CD4-positive, alpha-beta T cell treated with Interleukin-12 subunit alpha and Interleukin-12 subunit beta, for 1 hour (primary cell): ENCODE measurements at places on chromosomes 11 and 22.

GRCh38 chr11:113839842-113840241 lies 35.5 kb downstream of the USP28 start:
- no peak for DNase-seq

DNA sequence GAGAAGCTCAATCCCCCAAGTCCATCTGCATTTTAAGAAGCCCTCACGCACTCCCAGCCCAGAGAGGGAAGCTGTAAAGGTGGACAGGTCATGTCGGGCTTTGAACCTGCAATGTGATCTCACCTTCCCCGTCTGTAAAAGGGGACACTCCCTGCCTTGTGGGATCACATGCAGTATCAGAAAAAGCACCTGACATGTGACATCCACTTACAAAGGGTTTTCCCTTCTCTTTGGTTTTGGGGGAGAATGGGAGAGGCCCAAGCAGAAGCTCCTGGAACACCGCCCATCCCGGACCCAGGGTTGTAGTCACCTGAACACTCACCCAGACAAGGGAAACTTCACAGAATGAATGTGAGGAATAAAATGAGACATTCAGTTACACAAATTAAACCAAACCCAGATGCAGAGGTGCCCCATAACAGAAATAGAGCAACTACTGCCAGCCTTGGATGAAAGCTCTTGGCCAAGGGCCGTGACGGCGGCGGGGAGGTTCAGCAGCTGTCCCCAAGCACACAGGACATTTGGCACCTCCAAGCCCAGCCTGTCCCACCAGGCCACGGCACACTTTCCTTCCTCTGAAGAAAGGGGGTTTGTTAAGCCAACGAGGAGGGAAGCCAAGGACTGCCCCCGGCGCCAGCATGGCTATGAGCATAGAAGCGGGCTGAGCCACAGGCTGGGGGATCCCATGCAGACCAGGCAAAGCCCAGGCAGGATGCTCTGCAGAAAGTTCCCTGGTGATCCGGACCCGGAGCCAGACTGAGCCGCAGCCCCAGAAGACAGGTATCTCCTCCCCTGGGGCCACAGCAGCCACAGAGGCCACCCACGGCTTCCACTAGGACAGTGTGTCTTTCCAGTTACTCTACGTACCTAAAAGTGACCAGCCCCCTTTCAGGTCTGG lies 3.8 kb downstream of the BID start:
- DNase-seq: no peak

- no peak for DNase-seq
Measured at GRCh38 chr11:102727890-102728289, 3.1 kb upstream of the MMP8 start.

DNA sequence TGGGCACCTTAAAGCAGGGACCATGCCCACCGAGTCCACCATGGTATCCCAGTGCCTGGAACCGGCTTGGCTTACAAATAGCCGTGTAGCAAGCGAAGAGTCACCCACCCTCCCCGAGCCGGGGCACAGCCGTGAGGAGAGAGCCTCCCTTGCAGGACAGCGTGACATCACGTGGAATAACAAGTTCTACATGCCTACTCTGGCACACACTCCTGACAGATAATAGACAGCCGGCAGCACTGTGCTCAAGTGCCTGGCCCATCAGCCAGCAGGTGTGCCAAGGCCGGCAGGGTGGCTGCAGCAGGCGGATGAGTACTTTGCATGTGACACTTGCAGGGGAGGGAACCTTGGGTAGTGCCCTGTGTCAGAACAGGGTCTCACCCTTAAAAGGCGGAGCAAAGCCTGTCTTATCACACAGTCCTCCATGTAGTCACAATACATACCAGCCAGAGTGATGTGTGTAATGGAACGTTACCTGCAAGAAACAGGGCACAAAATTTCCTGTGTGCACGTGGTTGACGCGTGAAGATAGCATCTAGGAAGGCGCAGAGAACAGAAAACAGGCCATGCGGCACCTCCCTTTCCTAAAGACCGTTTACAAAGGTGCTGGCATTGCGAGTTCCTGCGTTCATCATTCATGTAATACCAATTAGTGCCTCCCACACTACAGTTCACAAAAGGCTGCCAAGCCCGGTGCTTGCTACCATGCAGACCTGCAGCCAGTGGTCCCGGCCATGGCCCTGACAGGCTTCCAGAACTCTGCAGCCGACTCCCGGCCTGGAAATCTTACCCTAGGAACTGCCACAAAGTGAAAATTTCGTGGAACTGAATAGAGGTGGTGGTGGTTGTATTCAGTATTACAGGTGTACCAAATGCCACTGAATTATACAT lies 16.4 kb downstream of the TOM1 start:
- DNase-seq: no peak

DNA sequence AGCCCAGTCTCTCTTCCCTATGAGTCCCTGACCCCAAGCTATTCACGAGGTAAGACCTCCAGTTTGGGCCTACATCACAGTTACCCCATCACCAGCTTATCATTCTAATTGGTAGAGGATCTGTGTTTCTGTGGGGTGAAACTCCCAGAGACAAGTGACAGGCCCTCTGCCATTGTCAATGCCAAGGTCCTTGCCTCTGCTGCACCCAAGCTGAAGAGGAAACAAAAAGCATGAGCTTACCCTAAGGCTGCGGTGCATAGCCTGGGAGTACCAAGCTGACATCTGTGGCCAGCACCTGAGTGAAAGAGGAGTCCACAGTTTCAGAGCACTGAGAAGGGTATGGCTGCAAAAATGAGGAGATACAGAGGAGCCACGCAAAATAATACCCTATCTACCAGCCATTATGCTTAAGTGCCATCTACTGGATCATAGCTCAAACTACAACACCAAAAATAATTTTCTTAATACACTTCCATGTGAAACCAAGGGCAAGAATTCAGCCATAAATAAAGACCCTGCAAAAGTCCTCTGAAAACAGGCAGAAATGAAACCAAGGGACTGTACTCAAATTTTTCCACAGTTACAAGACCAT lies 62.3 kb upstream of the ANO5 start:
- DNase-seq: no peak

DNA sequence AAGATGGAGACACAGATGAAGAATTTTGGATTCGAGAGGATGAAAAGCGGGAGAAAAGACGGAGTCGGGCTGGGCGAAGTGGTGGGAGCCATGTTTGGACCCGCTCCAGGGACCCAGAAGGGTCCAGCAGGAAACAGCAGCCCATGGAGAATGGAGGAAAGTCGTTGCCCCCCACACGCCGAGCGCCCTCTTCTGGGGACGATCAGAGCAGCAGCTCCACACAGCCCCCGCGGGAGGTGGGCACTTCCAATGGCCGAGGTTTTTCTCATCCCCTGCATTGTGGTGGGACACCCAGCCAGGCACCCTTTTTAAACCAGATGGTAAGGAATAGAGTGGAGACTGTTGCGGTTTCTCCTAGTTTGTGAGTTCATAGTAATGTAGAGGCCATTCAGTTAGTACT lies 22.8 kb upstream of the SLC25A18 start:
- no peak for DNase-seq

- DNase-seq: no peak
Measured at GRCh38 chr22:47207846-47208554, 445.6 kb downstream of the TBC1D22A start.

DNA sequence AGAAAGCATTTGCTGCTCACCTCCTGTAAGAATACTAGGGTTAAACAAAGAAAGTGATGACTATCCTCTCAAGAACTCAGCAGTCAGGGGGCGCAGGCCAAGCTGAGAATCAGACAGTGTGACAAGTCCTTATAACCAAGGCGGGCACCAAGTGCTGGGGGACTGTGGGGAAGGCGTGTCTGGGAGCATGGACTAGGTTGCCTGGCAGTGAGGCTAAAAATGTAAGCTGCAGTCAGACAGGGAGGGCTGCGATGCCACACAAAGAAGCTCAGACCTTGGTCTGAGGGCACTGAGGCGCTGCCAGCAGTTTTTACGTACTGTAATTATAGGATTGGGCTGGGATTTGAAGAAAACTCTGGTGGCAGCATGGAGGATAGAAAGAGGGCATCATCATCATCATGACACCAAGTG lies 73.7 kb downstream of the FLI1 start:
- no peak for DNase-seq

GRCh38 chr11:43943931-43944751 lies 1.7 kb downstream of the C11orf96 start:
- DNase-seq: no peak

- DNase-seq: no peak
Measured at GRCh38 chr22:22075382-22076163, 93.0 kb upstream of the TOP3B start.

DNA sequence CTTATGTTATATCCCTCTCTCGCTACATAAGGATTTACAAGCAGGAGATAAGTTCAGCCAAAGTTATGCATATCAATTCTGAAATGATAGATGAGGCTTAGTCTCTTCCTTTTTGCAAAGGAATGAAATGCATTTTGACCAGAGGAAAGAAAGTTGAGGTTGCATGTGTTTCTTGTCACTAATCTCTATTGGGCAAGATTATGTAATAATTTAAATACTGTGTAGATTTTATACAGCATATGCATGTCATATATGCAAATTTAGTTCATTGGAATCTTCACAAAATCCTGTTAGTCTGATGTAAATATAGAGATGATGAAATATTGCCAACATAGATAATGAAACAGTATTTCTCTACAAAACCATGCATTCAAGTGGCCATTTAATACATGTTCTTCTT lies 858.7 kb upstream of the RAG2 start:
- no peak for DNase-seq

GRCh38 chr11:14342906-14343305 lies 16.1 kb downstream of the RRAS2 start:
- DNase-seq: no peak

GRCh38 chr11:63816166-63816565 lies 2.9 kb downstream of the SPINDOC start:
- DNase-seq: no peak

DNA sequence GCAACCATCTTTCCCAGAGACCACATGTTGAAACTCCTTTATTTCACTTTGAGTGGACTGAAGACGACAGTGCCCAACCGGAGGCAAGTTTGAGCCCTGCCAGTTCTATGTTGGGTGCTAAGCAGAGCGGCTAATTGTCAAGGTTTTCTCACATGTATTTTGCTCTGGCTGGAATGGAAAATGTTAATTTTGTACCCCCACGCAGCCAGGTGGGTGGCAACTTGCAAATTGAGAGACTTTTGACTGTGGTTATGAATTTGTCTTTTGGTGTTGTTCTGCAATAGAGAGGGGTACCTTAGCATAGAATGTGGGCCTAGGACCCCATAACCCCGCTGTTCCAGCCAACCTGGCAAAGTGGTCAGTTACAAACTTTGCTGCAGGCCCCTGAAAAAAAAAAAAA lies 42.5 kb upstream of the SLC5A12 start:
- DNase-seq: no peak

DNA sequence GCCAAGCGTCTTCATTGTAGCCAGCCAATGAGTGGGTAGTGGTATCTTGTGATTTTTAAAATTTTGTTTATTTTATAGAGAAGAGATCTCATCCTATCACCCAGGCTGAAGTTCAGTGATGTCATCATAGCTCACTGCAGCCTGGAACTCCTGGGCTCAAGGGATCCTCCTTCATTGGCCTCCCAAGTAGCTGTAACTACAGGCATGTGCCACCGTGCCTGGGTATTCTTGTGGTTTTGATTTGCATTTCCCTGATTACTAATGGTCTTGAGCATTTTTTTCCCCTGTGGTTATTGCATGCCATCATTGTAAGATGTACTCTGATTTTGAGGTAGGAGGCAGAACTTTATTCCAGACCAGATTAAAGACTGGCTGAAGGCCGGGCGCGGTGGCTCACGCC lies 2.4 kb upstream of the DENND6B start:
- DNase-seq: no peak

GRCh38 chr22:22009661-22010060 lies 27.1 kb upstream of the TOP3B start:
- DNase-seq: no peak

DNA sequence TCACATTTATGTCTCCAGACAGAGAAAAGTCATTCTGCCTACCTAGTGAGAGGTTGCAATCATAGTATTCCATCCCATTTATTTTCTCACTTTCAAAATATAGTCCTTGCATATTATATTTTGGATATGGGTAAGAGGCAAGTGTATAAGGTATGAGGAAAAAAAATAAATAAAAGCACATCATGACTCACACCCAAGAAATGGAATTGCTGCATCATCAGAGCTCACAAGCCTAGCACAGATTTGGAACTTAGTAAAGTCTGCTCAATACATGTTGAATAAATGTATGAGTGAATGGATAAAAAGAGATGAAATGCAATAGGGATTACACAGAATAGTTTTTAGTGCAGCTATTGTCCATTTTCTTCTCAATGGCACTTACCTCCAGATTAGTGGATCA lies 2.5 kb upstream of the OR51G1 start:
- no peak for DNase-seq

DNA sequence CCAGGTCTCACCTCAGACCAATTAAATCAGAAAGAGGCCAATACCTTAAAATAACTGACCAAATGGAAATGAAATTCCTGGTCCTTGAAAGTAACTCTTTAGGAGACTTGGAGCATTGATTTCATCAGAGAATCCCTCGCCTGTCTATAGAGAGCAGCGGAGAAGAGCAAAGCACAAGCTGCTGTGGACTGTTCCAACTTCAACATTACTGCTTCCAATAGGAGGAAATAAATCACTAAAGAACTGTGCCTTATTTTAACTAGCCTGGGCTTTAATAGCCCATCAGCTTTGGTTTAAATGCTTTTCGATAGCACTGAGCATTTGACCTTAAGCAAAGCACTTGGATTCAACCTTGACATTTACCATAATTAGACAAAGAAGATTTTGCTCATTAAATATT lies 32.0 kb upstream of the FJX1 start:
- DNase-seq: no peak

DNA sequence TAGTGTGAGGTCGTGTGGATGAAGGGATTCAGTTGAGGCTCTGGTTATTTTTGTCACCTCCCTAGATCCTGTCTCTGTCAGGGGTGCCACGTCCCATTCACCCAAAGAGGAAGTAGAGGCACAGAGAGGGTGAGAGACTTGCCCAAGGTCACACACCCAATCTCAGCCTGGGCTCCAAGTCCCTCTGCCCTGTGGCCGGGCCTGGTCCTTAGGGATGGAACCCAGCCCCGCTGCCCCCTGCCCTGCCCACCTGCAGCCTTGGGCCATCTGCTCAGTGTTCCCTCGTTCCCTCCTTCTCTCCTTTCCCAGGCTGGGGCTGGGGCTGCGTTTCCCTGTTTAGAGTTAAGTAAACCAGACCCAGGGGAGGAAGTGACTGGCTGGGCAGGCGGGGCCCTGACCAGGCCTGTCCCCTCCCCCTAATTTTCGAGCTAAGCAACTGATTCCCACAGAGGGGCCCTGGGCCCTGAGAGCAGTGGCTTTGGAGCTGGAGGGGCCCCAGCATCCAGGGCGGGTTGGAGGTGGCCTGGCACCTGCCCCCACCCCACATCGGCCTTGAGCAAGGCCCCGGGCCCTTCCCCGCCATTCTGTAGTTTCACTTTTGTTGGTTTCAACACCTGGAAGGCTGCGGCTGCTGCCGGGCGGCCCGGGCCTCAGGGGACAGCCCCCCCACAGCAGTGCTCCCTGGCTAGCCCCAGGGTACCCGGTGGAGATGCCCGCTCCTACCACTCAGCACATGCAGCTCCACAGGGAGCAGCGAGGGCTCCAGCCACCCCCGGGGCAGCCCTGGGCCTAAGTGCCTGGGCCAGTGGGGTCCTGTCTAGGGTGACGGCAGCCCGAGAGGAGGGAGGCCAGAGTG lies 1.5 kb downstream of the TCIRG1 start:
- peak; percentile 48 for DNase-seq

- DNase-seq: no peak
Measured at GRCh38 chr11:121567995-121568394, 115.2 kb upstream of the SORL1-AS1 start.

GRCh38 chr11:32962016-32962415 lies 53.7 kb upstream of the DEPDC7 start:
- no peak for DNase-seq

GRCh38 chr22:50257041-50257440 lies 4.4 kb downstream of the MAPK12 start:
- no peak for DNase-seq

- no peak for DNase-seq
Measured at GRCh38 chr11:110883256-110883655, 171.0 kb upstream of the ARHGAP20 start.
